ENCODE measurements at places on chromosomes 11 and 22. TPM values are rescaled to one million over a fixed set of nuclear protein-coding genes. Genes with fewer than 3 reads are reported as not detected.

MMP12 gene
- total RNA-seq, result not detected

RAB38 gene
- 0.73 TPM for total RNA-seq

FAM180B gene
- total RNA-seq, result not detected

TEX12 gene
- total RNA-seq, result 0.31 TPM

RAG2 gene
- total RNA-seq, result not detected
